ENCODE measurements at places on chromosomes 16 and 17.

DNA sequence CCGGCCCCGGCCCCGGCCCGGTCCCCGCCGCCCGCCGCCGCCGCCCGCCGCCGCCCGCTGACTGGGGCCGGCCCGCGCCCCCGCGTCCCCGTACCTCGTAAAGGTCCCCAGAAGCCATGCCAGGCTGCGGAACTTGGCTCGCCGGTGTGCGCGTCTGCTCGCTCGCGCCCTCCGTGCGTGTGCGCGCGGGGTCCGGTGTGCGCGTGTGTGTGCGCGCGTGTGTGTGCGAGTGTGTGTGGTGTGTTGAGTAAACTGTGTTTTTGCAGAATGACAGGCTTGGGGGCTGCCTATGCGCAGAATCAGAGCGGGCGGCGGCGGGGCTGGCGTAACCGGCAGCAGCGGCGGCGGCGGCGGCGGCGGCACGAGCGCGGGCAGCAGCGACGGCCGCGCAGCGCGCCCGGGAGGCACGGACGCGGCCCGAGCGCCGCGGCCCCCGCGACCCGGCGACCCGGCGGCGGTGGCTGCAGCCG, 307 bp downstream of the CDYL2 start:
- DNase-seq: peak; percentile 11

GRCh38 chr16:79395591-79395990, 204.9 kb downstream of the MAF start:
- no peak for DNase-seq

GRCh38 chr17:71164561-71164960, 956.3 kb upstream of the SOX9 start:
- no peak for DNase-seq

- no peak for DNase-seq
These were observed 44.0 kb upstream of the NOG start for GRCh38 chr17:56549501-56549900.

- DNase-seq: peak; percentile 55
These were observed 6.4 kb downstream of the ZFPM1 start for GRCh38 chr16:88459366-88460073.

GRCh38 chr17:57920916-57921703, 34.1 kb downstream of the CUEDC1 start:
- no peak for DNase-seq

- DNase-seq: no peak
These were observed 127.4 kb downstream of the SNX11 start for GRCh38 chr17:48234922-48235321.

GRCh38 chr17:556431-556995, 158.1 kb downstream of the VPS53 start:
- DNase-seq: no peak

GRCh38 chr16:80045861-80046260, 445.3 kb upstream of the MAF start:
- DNase-seq: no peak

GRCh38 chr17:55325406-55325805, 60.6 kb downstream of the HLF start:
- DNase-seq: no peak

DNA sequence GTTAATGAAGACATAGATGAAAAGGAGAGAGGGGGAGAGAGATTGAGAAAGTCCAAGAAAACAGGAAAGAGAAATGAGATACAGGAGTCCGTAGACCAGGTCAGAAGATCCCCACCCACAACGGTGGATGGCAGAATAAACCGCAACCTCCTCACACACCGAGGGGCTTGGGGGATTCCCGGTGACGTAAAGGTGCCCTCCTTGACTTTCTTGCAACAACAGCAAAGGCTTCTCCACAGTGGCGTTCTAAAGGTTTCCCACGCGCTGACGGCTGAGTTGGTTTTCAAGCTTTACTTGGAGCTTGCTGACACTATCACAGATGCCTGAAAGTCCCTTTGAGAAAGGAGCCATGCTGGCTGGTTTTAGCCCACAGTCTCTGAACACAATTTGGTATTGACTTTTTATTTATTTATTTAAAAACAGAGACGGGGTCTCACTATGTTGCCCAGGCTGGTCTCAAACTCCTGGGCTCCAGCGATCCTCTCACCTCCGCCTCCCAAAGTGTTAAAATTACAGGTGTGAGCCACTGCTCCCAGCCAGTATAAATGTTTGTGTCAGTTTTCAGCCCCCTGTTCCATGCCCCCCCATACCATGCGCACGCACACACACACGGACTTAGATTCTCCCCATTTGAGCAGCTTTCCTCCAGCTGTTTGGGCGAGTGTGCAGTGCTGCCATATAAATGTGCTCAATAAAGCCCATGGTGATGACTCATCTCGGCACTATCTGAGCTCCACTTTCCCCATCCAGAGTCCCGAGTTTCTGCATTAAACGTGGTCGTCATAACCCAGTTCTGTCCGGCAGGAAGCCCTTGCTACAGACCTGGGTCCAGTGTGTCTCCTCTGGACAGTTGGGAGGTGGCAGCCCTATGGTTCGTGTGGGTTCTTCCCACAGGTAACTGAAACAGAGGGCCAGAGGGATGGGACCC, 33.0 kb upstream of the SEC14L1 start:
- peak; percentile 62 for DNase-seq

GRCh38 chr17:64398320-64398719, 7.7 kb upstream of the PECAM1 start:
- no peak for DNase-seq

DNA sequence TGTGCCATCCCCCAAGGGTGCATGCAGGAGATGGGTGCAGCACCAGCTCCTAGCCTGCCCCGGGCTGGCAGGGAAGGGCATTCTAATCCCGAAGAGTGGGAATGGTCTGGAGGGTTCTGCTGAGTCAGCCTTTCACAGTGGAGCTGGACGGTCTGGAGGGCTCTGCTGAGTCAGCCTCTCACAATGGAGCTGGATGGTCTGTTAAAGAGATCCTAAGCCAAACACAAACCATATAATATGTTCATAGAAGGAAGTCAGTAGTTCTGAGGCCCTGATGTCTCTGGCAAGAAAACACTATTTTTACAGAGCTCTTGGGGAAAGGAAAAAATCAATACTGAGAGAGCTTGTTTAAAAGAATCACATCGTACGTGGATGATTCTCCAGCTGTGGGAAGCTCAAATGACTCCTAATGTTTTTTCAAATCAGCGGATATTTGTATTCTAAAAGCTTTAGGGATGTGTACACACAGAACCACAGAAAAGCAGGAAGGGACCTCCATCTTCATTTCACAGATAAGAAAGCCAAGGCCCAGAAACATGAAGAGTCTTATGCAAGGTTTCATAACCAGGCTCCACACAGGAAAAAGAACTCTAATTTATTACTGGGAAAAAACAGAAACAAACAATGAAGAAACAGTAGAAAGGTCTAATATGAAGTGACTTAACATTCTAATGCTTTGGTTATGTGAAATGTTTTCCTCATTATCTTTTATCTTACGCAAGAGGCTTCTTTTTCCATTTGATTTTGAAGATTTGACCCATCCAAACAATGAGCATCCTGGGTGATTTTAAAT, 176.3 kb downstream of the VPS53 start:
- DNase-seq: no peak

GRCh38 chr17:491086-492021, 138.7 kb upstream of the RPH3AL start:
- DNase-seq: peak; percentile 73

DNA sequence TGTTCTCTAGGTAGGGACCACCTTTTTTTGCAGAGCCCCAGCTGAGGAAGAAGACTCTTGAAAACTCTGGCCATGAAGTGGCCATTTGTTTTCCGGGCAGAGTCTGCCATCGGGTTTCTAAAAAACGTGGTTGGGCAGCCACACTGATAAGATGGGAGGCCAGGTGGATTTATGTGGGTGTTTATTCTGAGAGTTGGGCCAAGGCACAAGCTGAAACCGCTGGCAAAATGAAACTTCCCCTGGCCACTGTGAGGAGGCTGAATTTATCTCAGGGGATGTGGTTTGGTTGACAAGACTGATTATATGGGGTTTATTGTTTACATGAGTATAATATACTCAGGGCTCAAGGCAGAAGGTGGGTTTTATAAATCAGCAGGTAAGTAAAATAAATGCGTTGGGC, 421.8 kb downstream of the UTP18 start:
- no peak for DNase-seq

GRCh38 chr17:18933102-18934058, 18.6 kb upstream of the SLC5A10 start:
- no peak for DNase-seq

GRCh38 chr16:31451681-31452351, 7.5 kb upstream of the ARMC5 start:
- peak; percentile 84 for DNase-seq

DNA sequence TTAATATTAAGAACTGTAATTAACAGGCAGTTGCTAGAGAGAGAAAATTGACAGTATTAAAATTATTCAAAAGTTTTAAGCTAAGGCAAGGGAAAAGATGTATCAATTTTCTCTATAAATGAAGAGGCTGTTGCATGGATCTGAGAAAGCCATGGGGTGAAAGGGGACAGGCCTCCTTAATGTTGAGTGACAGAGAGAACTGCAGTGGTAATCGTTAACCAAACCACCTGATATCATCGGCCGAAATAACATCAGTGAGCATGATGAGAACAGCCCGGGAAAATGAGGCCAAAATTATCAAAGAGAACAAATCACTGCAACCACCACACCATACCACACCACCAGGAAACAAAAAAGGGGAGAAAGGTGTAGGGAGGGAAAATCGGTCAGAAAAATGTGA, 3.6 kb downstream of the ZNF423 start:
- DNase-seq: no peak

GRCh38 chr16:58025351-58026138, at the start of gene MMP15:
Gene MMP15 (plus strand): TSS chr16:58025754. CDS start chr16:58026351, 597 bp downstream.
- DNase-seq: peak; percentile 87

DNA sequence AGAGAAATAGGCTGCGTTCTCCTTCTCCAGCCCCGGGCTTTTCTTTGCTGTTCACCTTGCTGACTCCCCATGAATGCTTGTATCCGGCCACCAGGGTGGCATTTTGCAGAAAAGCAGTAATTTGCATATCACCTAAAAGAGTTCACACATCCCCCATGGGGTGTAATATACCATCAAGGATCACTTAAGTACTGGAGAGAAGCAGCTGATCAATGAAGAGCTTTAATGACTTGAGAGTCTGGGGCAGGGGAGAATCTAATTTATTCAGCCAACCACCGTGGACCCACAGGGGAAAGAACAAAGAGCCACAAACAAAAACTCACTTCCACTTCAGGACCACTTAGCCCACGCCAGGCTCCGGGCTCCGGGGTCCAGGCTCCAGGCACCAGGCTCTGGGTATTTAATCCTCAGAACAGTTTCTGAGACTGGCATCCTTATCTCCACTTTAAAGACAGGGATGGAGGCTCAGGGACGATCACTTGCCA, 33.9 kb upstream of the SEC14L1 start:
- no peak for DNase-seq

DNA sequence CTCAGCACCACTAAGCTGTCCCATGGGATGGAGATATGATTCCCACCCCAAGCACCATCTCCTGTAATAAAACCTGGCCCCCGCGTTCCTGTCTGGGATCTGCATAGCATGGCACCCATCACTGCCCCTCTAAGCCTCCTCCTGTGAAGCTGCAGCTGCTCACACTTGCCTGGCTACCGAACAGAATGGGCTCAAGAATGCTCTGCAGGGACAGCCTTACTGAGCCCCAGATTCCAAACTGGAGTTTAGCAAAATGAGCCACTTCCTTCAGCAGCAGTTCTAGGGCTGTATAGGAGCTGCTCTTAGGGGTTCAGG, 256.1 kb downstream of the CPPED1 start:
- DNase-seq: no peak

GRCh38 chr16:55989569-55989907, 114.4 kb upstream of the CES5A start:
- no peak for DNase-seq

DNA sequence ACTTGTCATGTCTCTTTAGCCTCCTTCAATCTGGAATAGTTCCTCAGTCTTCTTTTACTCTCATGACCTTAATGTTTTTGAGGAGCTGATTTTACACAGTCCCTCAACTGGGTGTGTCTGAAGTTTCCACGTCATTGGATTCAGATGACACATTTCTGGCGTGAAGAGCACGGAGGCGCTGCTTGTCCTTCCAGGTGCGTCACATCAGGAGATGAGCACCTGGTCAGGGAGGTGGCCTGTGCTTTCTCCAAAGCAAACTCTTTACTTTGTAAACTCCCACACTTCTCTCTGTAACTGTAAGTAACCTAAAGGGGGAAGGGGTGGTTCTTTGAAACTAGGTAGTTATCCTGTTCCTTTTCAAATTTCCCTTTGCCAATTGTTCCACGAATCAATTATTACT, 52.5 kb upstream of the MNT start:
- no peak for DNase-seq

DNA sequence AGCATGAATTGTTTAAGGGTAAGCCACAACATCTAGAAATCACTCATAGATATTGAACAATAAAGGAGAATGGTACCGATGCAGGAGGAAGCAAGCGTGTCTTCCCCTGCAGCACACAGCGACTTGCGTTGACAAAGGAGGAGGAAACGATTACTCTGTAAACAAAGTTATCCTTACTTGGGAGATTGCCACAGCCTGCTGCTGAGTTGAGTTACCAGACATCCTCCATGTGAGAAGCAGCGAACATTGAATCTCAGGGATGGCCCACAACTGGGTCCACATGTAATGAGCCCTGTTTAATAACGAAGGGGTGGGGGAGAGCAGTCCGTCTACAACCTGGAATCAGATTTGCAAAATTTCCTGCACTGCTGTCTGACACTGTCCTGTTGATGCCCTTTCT, 27.7 kb downstream of the CLUH start:
- no peak for DNase-seq

DNA sequence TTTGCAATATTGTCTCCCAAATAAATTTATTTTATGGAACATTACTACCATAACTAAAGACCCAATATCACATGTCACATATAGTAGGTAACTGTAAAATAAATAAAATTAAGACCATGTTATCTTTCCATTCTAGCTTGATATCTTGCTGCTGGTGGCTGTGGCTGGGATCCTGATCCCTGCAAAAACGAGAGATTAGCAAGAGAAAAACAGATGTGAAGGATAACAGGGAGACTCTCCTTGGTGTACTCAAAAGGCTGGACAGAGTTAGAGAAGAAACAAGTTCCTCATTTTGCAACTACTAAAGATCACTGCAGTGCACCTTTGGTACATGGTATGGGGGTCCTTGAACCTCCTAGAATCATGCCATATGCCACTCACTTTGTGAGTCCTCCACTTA, 49.7 kb downstream of the ARHGAP27 start:
- no peak for DNase-seq

DNA sequence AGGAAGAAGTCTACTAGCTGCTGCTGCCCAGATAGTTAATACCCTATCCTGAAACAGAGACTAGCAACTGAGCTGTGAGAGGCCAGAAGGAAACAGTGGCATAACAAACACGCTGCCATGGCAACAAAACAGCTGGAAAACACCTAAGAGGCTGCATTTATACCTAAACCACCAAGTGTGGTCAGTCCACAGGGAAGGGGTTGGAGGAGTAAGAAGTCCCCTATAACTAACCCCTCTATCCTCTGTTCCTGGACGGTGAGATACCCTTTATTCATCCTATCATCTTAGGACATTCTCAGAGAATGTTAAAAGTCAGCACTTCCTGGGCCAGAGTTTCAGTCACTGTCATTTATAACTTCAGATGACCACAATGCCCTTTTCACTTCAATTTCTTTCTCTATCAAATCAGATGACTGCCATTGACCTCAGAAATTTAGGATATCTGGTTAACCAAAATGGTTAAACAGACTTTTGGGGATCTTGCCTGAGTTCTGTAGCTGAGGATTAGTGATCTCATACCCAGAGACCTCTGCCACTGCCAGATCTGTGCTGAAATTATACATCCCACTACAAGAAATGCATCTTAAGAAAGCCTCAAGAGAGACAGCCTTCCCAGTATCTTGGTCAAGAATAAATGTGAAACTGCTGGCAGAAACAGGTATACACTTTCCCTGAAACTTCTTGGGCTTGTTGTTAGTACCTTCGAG, 36.2 kb downstream of the STH start:
- no peak for DNase-seq

- peak; percentile 50 for DNase-seq
These were observed 443 bp downstream of the CSNK2A2 start for GRCh38 chr16:58197314-58198012.
